ENCODE measurements at places on chromosomes 5 and 9.

DNA sequence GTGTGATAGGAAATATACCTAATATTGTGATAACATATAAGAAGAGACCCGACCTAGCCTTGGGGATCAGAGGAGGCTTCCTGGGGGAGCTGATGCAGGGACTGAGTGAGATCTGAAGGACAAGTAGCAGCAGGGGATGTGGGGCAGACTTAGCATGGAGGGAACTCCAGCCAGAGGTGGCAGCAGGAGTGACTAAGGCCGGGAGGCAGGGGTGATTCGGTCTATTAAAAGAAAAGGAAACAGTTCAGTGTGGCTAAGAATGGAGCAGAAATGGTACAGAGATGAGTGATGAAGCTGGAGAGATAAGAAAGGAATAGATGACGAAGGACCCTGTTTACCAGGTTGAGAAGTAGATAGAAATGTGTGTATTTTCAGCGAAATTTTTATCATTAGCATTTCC, 408.8 kb downstream of the ENC1 start:
- no peak for DNase-seq

- no peak for DNase-seq
Measured at GRCh38 chr9:129350143-129350935, 172.3 kb upstream of the IER5L start.

- DNase-seq, result no peak
Measured at GRCh38 chr5:137453483-137454080, 45.5 kb downstream of the SPOCK1 start.

DNA sequence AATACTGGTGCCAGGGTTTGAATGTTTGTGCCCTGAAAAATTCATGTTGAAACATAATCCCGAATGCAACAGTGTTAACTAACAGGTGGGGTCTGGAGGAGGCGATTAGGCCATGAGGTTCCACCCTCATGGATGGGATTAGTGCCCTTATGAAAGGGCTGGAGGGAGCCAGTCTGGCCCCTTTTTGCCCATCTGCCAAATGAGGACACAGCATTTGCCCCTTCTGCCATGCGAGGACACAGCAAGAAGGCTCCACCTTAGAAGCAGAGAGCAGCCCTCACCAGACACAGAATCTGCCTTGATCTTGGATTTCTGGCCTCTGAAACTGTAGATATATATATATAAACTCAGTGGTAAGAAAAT, 32.6 kb upstream of the RNF130 start:
- no peak for DNase-seq

- DNase-seq, result no peak
Measured at GRCh38 chr5:141935538-141935937, 11.9 kb downstream of the DELE1 start.

- DNase-seq, result no peak
Measured at GRCh38 chr9:38388283-38389223, 3.9 kb upstream of the ALDH1B1 start.

DNA sequence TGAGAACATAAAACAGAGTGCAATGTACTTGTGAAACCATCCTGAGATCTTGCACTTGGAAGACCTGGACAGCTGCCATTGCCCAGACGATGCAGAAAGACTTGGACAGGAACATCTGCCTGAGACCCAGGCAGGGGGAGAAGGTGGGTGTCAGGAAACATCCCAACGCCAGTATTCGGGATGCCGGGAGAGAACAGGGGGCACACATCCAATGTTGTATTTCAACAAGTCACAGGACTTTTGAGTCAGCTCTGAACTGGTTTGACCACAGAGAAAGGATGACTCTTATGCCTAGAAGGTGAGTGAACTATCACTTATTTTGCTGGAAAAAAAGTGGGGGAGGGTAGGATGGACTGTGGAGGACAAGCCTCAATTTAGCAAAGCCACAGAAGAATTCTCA, 124.6 kb downstream of the ROR2 start:
- no peak for DNase-seq

DNA sequence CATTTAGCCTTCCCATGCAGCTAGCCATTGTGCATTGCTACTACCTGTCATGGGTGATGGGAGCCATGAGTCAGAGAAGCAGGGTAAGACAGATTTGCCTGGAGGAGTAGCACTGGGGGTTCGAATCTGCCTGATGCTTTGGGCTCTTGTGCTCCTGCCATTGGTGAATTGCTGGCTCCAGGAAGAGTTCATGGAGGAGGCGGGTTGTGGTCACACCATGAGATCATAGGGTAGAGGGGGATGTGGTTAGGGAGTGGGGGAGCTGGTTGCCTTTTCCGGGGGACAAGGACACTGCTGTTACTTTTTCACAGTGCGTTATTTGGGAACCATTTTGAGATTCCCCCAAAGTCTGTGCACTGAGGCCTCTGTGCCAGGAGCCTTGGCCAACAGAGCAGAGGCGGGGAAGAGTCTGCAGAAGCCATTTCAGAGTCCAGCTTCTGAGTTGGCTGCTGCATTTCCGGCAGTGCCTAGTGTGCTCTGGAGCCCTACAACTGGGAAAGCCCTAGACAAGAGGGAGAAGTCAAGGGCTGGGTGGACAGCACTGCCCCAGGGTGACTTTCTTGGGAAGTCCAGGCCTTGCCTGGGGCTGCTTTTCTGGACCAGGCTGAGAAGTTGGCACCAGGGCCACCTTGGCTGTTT, 6.2 kb downstream of the ANGPTL2 start:
- DNase-seq, result no peak
